AG08396 (cell line): ENCODE measurements at places on chromosomes 2 and 18.

DNA sequence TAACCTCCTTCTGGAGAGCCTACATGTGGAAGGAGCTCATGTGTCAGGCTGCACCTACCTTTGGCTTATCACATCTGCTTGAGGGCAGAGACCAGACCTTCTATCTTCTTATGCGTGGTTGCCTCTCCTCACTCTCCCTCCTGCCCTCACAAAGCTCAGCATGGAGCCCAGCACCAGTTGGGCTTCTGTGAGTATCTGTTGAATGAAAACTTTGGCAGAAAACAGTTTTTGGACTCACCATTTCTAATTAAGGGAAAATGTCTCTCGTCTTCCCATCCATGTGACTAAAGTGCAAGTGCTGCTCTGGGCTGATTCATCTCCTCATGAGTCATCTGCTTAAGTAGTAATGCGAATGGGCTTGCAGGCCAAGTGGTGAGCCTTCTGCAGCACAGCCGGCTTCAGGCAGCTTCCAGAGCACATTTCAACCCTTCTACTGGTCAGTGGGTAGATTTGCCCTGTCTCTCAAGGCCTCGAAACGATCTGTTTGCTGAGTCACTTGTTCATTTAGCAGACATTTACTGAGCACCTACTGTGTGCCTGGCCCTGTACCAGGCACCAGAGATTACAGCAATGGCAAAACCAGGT lies 102.6 kb downstream of the VSNL1 start:
- DNase-seq, result peak; percentile 88

DNA sequence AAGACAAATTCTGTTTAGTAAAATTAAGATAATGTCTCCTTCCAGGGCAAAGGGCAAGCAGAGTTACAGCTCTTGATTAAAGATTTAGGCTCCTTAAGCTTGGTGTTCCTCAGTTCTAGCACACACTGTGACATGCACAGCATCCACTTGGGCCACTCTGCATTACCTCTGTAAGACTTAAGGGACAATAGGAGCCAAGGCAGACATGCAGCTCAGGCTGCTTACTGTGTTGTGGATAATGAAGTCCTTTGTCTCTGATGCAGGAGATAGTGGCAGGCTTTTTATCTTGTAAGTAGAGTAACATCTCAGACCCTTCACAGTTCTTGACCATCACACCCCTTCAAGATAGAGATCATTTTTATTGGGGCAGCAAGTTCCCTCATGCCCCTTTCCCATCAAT lies 31.2 kb downstream of the RBM45 start:
- DNase-seq, result no peak

DNA sequence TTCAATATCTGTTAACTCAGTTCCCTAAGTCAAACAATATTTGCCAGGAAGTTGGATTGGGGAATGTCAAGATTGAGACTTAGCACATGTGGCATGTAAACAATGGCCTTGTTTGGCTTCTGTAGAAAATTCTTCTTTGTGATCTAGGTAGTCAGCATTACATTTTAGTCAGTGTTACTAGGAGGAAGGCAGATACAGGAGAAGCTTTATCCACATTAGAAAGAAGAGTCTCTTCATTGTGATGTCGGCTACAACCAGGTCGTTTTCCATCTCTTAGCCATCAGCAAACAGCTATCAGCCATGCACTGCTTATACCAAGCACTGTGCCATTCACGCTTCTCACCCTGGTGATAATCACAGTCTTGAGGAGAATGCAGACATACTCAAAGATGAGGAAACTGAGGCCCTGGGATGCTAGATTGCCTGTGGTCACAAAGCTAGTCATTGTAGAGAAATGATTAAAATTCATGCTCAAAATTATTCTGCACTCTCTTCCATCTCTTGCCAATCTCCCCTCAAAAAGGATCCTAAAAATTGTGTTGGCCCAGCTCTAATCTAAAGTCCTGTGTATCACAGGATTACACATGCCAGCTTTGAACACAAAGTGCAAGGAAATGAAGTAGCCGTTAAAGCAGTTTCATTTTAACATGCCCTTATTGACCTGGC lies 3.2 kb downstream of the GALNT5 start:
- no peak for DNase-seq

DNA sequence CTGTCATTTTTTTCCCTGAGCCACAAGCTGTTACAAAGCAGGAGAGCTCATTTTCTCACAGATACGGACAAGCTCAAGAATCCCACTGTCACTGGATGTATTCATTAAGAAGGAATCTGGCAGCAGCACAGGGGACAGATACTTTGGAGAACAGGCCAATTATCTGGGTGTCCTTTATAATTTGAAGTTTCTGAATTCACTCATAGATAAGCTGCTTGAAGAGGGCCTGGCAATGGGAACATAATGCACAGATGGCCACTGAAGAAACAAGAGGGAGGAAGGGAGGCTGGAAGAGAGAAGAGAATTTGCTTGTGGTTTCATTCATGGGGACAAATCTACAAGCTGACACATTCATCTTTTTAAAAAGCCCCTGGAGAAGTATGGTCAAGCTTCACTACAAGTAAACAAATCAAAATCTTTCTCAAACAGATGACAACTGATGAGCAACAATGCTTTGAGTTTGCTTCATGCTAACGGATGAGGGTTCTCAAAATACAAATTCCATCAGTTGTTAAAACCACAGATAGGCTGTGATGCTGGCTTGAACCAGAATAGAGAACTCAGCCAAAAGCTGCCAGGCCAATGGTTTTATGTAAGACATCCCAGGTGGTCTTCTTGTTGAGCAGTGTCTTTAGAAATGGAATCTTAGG lies 11.9 kb downstream of the BCL2 start:
- DNase-seq, result no peak

DNA sequence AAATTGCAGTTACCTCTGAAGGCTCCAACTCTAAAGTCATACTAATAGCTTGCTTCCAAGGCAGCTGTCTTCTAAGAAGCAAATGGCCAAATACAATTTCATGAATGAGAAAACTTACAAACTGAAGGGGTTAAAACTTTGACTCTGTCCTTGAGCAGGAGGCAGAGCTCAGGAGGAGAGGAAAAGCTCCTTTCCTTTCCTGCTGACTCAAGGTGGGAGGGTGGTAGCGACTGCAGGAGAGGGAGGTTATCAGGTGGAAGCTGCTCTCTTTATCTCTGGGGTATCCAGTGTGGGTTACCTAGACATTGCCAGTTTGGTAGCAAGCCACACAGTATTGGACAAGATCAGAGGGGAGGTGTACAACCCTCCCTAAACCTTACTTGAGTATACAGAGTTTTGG lies 2.7 kb upstream of the EFEMP1 start:
- DNase-seq, result no peak

DNA sequence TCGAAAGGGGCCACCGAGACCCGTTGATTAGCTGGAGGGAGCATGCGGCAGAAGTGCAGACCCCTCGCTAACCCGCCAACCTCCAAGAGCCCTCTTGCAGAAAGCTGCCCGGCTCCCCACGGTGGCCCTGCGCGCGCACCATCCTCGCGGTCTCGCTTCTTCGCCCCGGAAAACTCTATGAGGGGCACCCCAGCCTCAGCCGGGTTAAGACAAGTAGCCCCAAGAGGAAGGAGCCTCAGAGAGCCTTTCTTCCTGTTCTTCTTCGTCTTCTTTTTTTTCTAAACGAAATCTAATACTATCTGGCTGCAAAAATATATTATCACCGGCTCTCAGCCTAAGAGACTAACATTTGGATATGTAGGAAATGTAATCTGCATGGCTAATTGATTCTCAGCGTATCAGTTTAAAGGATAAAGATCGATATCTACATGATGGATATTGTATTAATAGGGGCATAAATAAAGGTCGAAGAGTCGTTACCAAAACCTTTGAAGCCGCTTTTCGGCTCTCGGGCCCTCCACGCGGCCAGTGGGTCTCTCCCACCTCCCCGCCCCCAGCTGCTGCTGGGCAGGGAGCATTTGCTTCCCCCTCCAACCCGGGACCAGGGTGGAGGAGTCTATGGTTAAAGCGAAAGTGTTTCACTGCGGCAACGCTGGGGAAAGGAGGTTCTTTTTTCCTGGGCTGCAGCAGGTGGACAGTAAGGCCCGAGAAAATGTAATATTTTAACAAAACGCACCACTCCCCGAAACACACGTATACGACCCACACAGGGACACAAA lies 6.1 kb upstream of the PAX3 start:
- DNase-seq, result no peak

DNA sequence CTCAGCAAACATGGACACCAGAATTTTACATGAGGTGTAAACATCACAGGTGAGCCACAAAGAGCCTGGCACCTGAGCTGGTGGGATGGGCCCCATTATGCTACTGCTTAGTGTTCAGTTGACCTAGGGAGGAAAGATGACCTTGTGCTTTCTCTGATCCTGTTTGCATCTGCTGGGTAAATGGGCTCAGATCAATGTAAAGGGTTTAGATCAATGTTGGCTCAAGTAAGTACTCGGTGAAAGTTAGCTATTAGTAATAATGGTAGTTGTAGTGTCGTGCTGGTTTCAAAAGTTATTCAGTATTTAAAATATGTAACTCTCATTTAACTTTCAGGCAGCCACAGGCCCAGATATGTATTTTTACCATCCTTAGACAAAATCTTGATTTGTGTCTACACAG lies 19.8 kb downstream of the ABHD3 start:
- DNase-seq, result no peak

DNA sequence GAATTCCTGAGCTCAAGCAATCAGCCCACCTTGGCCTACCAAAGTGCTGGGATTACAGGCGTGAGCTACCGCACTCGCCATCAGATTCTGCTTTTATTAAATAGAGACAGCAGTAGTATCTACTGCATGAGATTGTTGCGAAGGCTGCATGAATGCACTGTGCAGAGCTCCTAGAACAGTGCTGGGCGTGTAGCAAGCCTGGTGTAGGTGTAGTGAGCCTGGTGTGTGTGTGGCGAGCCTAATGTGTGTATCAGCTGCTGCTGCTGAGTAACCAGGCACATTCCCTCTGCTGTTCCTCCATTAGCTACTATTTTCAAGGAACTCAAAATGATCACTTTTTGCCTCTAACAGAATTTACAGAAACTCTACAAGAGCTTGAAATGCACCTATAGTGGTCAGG lies 57.6 kb downstream of the PTPRM start:
- DNase-seq, result no peak

GRCh38 chr2:219636941-219637841 lies 9.8 kb downstream of the SLC4A3 start:
- peak; percentile 4 for DNase-seq

GRCh38 chr2:14292964-14293363 lies 339.6 kb upstream of the LRATD1 start:
- DNase-seq, result no peak

DNA sequence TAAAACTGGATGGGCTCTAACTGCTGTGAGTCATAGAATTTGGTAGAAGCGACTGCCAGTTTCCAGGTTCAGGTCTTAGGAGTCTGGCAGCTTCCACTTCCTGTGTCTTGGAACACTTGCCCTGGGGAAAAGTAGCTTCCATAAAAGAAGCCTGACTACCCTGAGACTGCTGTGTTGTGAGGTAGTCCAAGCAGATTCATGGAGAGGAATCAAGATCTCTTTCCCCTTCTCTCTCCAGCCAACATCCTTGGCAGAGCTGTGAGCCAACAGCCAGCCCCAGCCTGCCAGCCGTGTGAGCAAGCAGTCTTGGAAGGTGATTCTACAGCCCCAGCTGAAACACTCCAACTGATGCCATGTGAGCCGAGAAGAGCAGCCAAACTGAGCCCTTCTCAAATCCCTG lies 33.7 kb downstream of the SLC20A1 start:
- DNase-seq, result peak; percentile 41

DNA sequence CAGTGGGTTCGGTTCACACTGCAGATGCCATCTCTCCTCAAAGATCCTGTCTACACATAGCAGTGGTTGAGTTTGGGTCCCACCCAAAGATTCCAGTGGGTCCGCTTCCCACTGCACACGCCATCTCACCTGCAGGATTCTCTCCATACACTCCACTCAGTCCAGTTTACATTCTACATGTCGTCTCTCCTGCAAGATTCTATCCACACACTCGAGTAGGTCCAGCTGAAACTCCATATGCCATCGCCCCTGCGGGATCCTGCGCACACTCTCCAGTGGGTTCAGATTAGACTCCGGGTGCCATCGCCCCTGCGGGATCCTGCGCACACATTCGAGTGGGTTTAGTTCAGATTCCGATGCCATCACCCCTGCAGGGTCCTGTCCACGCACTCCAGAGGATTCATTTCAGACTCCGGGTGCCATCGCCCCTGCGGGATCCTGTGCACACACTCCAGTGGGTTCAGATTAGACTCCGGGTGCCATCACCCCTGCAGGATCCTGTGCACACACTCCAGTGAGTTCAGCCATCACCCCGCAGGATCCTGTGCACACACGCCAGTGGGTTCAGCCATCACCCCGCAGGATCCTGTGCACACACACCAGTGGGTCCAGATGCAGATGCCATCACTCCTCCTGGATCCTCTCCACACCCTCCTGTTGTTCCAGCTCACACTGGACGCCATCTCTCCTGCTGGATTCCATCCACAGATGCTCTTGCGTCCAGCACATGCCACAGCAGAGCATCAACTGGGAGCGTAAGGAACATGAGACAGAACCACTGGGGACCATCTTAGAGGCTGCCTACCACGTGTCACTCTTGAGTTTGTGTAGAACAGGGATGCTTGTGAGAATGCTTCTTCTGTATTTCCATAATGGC lies 3.0 kb upstream of the PXDN start:
- DNase-seq, result no peak

GRCh38 chr18:12656938-12657683 lies 796 bp downstream of the SPIRE1 start:
- peak; percentile 71 for DNase-seq

- no peak for DNase-seq
Measured at GRCh38 chr2:69499966-69500365, 62.7 kb upstream of the NFU1 start.

DNA sequence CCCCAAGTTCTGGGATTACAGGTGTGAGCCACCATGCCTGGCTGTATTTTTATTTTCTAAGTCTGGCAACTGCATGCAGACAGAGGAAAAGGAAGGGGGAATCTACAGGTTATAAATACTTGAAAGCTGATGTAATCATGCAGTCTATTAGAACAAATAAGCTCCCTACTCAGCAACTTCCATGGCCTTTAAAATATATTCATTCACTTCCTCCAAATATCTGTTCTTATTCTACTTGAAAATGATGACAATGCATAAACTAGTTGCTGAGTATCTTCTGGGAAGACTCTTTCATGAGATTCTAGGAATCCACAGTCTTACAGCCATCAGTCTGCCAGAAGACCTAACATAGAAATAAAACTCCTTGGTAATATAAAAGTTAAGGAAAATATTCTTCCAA lies 66.9 kb upstream of the NCKAP5 start:
- no peak for DNase-seq

GRCh38 chr2:54073796-54074195 lies 41.6 kb upstream of the ACYP2 start:
- no peak for DNase-seq

- DNase-seq, result no peak
Measured at GRCh38 chr2:65450393-65450792, 18.0 kb upstream of the SPRED2 start.

DNA sequence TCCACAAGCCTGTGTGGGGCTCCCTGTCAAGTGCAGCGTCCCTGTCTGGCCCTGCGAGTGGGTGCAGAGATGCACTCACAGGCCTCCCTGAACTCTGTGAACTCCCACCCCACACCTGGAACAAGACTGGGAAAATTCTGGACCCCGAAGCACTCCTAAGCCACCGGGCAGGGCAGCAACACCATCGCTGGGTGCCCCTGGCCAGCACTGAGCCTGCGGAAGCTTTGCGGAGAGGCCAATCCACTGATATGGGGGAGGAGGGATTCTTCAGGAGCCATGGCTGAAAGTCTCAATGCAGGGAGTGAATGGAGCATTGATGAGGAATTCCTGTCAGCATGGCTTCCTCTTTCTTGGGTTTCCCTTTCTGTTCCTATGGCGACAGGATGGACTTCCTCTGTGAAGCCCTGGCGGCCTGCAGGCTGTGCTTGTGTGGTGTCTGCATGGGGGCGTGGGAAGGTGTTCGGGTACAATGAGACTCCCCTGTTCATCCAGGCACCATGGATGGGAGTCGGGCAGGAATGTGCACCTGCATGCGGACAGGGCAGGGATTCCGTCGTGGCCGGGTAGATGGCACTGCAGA lies 15.1 kb downstream of the TRIB2 start:
- no peak for DNase-seq
